ENCODE measurements at places on chromosomes 6 and 20.

DNA sequence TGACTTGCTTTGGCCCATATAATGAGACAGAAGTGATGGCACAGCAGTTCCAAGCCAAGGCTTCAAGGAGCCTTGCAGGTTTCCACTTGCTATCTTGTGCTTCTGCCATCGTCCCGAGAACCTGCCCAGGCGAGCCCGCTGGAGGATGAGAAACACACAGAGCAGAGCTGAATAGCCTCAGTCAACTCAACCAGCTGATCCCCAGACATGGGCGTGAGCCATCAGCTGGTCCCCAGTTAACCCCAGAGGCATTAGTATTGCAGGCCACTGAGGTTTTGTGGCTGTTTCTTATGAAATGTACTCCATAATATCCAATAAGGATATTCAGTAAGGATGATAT lies 81.7 kb upstream of the SHLD1 start:
- DNase-seq = no peak

DNA sequence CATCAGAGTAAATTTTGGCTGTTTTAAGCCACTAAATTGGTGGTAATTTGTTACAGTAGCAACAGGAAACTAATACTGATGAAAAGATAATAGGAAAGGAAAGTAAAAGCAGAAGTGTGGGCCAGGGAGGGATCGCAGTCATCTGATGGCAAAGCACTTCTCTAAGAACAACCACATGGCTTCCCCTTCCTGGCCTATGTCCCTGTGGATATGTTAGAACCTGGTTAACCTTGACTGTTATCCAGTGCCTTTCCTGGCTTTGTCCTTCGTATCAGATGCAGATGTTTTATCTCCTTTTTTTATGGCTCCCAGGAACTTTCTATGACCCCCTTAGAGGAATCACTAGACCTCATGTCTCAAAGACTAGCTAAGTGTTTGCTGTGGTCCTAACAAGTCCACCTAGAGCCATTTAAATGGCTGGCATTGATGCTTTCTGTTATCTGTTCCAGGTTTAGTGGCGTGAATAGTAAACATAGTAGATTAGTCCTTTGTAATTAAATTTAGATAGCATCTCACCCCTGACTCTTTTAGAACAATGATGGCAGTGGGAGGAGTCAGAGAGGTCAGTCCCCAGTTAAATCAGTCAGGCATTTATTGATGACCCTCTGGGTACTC lies 79.2 kb upstream of the PHACTR2 start:
- no peak for DNase-seq

DNA sequence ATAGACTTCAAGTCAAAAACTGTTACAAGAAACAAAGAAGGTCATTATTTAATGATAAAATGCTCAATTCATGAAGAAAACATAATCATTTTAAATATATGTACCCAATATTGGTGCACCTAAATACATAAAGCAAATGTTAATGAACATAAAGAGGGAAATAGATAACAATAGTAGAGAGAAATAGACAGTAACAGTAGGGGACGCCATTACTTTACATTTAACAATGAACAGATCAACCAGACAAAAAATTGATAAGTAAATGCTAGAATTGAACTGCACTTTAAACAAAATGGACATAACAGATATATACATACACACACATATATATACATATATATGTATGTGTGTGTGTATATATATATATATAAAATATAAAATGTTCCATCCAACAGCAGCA lies 37.4 kb downstream of the IL22RA2 start:
- DNase-seq = no peak

- DNase-seq = no peak
Measured at GRCh38 chr6:88585276-88585692, 378.1 kb downstream of the RNGTT start.

GRCh38 chr6:18501663-18502013 lies 114.5 kb downstream of the RNF144B start:
- no peak for DNase-seq
